ENCODE measurements at places on chromosomes 1 and 21. TPM values are rescaled to one million over a fixed set of nuclear protein-coding genes. Genes with fewer than 3 reads are reported as not detected.
A peak's percentile ranks its signal among the peaks of the same experiment; 100 is the strongest.

Gene GBP6
- total RNA-seq, result 0.40 TPM

Gene C1orf116
- total RNA-seq, result not detected

Gene FCRL1
- not detected for total RNA-seq

Gene KRTAP12-2
- not detected for total RNA-seq

Gene CCDC181
- total RNA-seq, result 0.09 TPM

Gene CA14
- not detected for total RNA-seq

Gene ESPN
- 0.49 TPM for total RNA-seq

DNA sequence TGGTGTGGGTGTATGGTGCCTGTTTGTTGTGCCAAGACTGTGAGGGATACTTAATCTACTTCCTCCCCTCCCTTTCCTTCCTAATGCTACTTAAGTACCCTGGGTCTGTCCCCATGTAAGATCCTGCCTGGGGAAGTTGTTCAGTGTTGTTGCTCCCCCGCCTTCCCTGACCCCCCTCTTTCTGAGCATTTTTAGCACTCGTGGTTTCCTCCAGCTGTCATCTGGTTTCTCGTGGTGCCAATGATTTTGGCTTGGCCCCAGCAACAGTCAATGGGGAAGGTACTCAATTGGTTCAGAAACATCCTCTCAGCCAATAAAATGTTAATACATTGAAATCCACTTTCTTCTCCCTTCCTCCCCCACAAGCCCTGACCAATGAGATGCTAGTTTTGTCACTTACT is 8.0 kb upstream of the B4GALT3 start:
- peak; percentile 94 for DNase-seq

DNA sequence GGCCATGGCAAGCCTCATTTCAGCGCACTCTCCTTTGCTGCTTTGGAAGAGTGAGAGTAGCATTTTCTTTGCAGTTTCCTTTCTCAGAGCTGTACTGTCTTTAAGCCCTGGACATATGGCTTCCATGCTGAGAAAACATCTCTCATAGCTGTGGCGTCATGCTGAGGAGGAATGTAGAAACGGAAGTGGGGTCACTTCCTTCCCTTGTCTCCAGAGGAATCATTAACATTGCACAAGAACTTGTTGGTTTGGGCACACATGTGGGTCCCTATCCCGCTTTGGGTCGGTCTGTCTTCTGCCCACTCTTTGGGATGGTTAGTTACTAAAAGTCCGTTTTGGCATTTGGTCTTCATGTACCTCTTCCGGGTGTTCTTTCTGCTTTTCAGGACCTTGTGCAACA is 5.6 kb downstream of the MFN2 start:
- no peak for DNase-seq

DNA sequence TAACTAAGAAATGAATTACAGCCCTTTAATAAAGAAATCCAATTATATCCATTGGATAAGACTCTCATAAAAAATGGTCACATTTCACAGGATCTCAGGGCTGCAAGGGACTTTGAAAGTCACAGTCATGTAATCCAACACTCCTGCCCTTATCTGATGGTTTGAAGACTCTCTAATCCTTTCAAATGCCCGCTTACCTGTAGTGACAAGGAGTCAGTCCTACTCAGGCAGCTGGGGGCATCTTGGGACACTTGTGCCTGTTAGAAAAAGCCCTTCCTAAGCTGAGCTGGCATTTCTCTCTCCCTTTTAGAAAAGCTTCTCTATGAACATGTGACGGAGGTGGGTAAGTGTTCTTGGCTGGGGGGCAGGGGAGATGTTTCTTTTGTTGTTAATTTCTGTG is 11.0 kb upstream of the ZNF691 start:
- no peak for DNase-seq

DNA sequence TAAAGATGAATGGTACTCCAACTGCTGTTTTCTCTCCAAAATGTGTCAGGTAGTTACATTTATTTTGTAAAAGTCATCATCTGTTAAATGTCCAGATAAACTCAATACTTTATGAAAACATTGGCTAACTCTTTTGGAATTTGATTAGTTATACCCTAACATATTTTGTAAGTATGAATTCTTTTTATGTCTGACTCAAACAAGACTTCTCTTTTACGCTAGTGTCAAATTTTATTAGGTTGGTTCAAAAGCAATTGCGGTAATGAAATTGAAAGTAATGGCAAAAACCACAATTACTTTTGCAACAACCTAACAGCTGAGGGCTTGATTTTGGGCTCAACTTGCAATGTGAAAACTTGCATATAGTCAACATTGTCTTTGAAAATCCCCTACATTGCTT is 41.0 kb upstream of the USP25 start:
- DNase-seq, result no peak

DNA sequence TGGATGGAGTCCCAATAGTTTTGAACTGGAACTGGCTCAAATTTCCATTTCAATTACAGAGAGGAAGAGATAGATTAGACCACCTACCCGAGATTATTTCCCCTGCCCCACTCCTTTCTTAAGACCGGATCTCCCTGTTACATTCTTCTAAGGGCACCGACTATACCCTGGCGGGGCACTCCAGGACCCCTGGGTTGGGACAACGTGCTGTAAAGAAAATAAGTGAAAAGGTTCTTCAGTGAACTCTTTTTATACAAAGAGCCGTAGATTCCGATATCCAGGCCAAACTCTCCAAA is 6.7 kb downstream of the NR5A2 start:
- DNase-seq, result no peak

DNA sequence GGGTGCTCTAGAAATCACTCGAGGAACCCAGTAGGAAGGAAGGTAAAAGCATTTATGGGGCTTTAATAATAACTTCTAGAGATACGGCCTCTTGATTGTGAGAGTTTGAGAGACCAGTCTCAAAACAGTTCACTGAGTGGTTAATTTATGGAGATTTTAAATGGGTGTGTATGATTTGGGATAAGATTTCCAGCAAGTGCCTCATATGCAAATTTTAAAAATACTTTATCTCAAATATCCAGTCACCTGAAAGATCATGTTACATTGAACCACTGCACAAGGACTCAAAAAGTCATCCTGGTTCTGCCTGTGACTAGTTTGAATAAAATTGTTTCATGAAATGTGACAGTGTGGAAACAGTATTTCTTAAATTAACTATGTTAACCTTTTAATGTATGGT is 64.5 kb downstream of the HUNK start:
- no peak for DNase-seq

DNA sequence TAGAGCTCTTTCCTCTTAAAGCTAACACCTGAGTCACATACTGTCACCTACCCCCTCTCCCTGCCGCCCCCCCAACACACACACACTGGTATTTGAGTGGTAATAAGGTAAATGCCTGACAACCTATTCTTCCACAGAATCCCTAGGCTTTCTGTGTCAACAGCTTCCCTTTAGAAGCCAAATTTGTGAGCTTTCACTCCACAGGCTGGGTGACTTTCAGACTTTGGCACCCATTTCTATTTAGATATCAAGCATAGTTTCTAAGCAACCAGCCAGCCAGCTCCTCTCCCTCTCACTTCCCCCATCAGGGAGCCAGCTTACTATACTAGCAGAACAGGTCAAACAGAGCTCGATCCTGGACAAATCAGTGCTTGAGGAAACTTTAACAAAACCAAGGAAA is 3.2 kb upstream of the C1orf74 start:
- DNase-seq, result no peak

- peak; percentile 79 for DNase-seq
These were observed 384.9 kb downstream of the HLX start for GRCh38 chr1:221263831-221264767.

DNA sequence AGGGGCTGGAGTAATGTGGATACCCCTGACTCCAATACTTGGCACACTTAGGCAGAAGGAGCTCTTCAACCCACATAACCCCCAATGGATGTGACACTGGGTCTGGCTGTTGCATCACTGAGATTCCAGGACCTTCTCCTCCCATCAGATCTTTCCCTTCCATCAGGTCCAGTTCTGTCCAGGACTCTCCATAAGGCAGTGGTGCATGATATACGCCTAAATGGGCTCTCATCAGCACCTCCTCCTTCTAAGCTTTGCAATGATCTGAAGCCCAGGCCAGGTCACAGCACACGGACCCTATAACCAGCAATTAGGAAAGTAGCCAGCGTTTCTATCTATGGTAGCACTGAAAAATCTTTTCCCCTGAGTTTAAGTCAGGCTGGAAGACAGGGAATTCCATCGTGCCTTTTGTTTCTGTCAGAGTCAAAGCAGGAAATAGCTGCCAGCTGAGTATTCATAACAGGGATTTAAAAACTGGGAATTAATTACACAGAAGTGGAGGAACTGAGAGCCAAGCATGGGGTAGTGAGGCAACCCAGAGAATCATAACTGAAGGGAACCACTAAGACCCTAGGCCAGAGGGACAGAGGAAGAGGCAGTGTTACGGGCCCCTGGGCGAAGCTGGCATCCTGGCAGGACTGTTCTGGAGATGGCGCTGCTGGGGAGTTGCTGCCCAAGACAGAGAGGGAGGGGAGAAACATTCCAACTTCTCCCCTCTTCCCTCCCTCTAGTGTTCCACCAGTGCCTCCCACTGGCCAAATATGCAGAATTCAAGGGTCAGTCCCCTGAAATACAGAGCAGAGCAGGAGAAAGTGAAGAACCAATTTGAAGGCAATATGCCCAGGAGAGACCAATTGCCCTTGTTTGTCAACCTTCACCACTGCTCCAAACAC is 37.5 kb upstream of the HOOK1 start:
- no peak for DNase-seq

GRCh38 chr1:5620997-5621396 is 371.2 kb downstream of the NPHP4 start:
- DNase-seq, result no peak

- no peak for DNase-seq
These were observed 107.2 kb downstream of the FAF1 start for GRCh38 chr1:50852889-50853288.

DNA sequence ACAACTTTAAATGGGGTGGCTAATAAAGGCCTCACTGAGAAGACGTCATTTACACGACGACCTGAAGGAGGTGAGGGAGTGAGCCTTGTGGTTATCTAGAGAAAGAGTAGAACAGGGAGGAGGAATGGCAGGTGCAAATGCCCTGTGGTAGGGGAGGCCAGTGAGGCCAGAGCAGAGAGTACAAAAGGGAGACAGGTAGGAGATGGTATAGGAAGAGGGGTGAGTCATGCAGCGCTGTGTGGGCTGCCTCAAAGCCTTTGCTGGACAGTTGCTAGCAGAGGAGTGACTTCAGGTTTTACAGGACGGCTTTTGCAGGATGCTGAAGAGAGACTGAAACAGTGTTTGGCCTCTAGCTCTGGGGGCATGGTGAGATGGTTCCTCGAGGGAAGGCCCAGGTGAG is 116.0 kb downstream of the IER5 start:
- DNase-seq, result no peak

- no peak for DNase-seq
These were observed 3.5 kb downstream of the DHCR24 start for GRCh38 chr1:54883349-54884102.

- no peak for DNase-seq
These were observed 27.2 kb upstream of the CSF1 start for GRCh38 chr1:109883248-109883955.
